Skin of body (tissue), 3 donors: ENCODE measurements at places on chromosomes 1 and 21.

DNA sequence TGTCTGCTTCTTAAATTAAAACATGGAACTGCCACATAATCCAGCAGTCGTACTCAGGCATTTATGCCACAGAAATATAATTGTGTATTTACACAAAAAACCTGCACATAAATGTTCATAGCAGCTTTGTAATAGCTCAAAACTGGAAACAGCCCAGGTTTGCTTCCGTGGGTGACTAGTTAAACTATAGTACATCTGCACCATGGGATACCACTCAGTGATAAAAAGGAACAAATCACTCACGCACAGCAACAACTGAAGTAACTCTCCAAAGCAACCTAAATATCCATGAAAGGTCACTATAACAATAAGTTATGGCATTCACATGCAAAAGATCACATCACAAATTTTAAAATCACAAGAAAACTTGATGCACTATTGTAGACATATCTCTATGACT, 64.4 kb downstream of the KCNT2 start:
- DNase-seq = no peak

GRCh38 chr1:167532964-167533824, 14.9 kb upstream of the CD247 start:
- no peak for DNase-seq

DNA sequence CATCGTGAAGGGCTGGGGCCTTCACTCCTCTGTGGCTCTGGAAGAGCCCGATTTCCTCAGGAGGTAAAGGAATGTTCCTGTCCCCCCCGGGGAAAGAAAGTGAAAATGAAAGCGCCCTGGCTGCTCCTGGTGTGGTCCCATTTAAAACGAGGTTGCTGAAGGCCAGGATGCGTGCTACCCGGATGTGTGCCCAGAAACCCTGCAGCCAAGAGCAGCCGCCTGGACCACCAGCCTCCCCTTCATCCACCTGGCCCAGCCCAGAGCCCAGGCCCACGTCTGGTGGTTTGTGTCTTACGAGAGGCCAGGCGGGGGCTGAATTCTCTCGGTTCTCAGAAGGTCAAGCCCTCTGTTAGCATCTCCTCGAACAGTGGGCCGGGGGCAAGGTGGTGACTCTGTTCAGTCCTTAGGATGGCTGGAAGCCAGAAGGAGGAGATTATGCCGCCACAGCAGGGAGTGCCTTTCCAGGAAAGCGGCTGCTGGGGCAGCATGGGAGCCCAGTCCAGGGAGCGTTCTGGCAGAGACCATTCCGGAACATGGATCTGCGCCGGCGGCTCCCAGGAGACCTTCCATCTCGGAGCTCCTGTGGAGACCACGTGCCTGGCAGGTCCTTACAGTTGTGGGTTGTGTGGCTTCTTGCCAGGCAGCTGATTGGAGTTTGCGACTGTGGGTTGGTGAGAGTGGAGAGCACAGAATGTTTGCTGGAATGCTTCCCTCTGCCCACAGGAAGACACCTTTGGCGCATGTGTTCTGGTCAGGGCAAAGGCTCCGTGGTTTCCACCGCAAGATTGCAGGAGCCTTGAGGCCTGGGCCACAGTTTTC, 1.4 kb downstream of the GUK1 start:
- no peak for DNase-seq

DNA sequence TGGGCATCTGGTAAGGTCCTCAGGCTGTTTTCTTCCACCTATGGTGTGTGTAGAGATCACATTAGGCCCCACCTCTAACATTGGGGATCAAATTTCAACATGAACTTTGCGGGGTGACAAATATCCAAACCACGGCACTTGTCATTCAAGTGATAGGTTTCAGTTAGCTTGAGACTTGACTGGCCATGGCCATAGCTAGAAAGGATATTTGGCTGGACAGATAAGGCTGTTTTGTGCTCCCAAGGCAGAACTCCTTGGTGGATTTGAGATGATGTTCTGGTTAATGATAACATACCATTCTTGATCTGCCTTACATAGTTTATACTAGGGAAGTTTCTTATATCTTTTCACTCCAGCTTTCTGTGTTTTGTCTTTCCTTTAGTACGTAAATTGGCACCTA, 48.5 kb downstream of the CELF3 start:
- DNase-seq = no peak
